SW480 (cell line): ENCODE measurements at places on chromosomes 6 and 20.

DNA sequence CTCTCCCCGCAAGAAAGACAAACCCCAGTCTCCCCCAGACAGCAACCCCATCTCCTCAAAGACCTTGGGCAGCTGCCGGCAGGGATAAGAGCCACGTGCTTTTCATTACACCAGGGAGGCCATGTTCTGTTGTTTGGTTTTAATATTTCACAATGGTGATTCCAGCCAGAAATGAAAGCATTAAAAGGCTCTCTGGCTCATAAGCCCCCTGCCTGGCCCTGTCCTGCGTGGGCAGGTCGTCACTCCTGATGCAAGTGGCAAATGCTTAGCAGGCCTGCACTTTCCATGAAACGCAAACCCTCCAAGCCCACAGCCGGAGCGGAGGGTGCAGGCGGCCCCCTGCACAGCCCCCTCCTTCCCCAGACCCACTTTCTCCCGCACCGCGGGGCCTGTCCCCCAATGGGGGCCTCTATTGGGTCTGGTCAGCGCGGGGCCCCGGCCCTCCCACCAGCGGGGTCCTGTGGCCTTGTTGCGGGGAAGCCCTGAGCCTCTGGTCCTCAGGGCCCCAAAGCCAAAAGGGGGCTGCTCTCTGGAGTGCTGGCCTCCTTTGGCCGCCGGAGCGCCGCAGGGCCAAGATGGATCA lies 77.2 kb downstream of the TMEM242 start:
- no peak for DNase-seq

GRCh38 chr20:3935295-3935955 lies 46.2 kb downstream of the PANK2 start:
- no peak for DNase-seq

DNA sequence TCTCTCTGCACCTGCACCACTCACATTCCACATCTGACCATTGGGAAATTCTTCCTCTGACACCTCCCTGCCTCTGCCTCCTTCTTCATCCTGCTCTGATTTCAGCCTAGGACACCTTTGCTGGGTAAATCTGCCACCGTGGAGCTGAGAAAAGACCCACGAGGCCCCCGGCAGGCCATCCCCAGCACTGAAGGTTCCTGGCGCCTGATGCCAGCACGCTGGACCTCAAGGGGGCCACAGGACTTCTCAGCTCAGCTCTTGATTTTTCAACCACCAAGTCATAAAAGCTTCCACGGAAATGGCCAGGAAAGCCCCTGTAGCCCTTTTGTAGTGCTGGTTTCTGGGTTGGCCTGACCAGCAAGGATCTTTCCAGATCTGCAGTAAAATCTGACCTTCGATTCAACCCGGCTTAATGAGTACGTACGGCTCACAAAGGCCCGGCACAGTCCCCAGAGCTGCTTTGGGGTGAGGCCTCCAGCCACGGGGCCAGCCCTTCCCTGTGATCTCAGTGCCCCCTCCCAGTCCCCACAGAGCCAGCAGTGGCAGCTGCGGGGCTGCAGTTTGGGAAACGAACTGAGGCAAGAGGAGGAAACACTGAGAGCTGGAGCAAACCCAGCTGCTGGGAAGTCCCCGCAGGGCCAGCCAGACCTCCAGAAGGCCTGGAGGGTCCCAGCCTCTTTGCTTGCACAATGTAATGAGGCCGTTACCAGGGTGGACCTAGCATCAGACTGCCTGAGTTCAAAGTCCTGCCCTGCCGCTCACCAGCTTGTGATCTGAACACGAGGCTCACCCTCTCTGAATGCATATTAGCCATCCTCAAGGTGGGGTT lies 157.5 kb downstream of the BMP7 start:
- DNase-seq = peak; percentile 56

DNA sequence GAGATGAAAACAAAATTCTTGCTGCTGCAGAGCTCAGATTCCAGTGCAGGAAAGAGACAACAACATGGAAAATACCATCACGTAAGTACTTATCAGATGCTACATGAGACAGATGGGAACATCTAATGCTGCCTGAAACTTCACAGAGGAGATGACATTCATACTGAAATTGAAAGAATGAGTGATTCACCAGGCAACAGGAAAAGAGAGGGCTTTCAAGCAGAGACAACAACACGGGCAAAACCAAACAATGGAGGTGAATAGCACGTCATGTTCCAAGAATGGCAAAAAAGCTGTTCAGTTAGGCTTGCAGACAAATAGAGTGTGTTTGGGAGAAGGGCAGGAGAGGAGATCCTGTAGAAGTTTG lies 39.3 kb downstream of the GTF2H5 start:
- DNase-seq = no peak

DNA sequence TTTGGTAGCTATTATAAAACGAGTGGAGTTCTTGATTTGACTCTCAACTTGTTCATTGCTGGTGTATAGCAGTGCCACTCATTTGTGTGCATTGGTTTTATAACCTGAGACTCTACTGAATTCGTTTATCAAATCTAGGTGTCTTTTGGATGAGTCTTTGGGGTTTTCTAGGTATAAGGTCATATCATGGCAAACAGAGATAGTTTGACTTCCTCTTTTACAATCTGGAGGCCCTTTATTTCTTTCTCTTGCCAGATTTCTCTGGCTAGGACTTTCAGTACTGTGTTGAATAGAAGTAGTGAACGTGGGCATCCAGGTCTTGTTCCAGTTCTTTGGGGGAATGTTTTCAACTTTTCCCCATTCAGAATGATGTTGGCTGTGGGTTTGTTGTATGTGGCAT lies 38.8 kb downstream of the SUMO4 start:
- DNase-seq = no peak

GRCh38 chr6:98945311-98946115 lies 2.2 kb downstream of the FBXL4 start:
- DNase-seq = no peak

- DNase-seq = no peak
These were observed 259.7 kb downstream of the HACE1 start for GRCh38 chr6:104599821-104600638.

DNA sequence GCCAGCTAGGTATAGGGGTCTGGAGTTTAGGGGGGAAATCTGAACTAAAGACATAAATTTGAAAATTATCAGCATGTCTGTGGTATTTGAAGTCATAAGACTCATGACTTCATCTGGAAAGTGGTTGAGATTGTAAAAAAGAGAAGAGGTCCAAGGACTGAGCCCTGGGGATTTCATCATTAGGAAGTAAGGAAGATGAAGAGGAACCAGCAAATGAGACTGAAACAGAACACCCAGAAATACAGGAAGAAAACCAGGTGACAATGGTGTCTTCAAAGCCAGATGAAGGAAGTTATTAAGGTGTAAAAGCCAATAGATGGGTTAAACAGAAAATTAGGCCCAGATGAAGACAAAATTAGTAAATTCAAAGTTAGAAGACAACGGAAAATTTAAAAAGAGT lies 49.1 kb upstream of the UBR2 start:
- no peak for DNase-seq

GRCh38 chr20:50312682-50313521 lies 122.3 kb downstream of the CEBPB start:
- peak; percentile 36 for DNase-seq

DNA sequence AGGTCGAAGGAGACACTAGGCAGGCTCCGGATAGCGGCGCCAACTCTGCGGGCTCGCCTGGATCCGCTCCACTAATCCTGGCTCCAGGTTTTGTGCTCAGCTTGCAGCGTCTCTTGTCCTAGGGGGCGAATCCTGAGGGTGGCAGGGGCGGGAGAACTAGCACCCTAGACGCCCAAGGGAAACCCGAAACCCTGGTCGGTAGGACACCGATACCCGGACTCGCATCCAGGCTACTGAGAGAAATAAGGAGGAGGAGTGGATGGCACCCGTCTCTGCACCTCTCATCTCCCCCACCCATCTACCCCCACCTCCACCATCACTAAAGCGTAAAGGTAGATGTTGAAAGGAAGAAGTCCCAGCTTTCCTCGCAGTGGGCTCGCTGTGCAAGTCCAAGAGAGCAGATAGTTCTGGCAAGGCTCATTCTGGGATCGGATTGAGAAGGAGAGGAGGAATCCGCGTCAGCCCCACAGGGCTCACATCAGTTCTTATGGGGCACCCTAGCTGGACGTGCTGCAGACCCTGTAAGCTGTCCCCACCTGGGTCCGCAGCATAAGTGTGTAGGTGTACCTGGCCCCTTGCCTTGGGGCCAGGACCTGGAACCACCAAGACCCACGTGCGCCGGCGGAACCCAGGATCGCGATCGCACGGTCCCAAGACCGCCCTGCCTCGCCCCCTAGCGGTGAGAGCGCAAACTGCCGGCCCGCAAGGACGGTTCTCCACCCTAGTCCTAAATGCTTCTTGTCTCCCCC lies 6.9 kb downstream of the SLC32A1 start:
- peak; percentile 95 for DNase-seq

DNA sequence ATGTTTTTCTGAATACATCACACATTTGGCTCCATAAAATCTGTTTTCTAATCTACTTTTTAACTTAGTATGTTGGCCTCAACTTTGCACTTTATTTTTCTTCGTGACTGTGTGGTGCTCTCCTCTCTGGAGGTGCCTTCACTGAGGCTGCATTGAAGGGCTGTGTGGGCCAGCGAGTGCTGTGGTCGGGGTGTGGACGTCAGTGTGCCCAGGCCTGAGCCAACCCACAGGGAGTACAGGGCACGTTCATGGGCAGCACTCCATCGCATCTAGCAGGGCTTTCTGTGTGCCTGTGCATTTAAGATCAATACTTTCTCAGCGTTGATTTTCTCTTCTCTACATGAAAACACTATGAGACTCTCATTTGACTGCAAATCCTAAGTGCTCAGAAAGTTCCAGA lies 37.8 kb downstream of the DACT2 start:
- no peak for DNase-seq

DNA sequence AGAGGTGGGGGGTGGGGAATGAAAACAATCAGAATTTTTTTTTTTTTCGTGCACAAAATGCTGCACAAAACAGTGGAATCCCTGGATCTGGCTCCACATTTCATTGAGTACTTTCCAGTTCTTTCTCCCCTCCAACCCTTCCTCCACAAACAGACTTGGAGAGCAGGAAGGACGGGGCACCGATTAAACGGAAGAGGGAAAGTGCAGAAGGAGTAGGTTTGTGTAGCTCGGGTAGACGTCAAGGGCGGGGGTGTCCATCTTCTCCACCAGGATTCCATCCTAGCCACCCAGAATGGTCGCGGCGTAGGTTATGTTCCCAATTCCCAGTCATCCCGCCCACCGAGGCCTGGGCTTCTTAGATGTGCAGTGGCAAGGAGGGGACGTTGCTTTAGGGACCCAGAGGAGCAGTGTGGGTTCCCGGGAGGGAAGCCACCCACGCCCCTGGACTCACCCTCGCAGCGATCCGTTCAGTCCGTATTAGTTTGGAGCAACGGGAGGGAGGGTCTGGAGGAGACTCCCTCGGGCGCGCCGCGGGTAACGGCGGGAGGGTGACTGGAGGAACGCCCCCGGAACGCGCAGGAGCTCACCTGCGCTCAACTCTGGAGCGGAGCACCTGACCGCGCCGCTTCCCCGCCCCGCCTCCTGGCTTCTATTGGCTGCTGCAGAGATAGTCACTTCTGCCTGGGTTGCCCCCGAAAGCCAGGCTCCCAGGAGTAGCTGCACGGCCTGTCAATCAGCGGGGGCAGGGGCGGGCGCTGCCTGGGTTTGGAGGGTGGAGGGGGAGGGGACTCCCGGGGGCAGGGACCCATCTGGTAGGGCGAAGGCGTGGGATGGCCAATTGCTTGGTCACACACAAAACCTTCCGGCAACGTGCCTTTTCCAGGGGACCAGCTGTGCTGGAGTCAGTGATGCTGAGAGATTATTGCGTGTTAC lies at the start of gene ENPP5:
Gene ENPP5 (minus strand): TSS at position 624 of the 933 bp plus-strand sequence. CDS start 2,718 bp downstream, outside the sequence.
- DNase-seq = peak; percentile 87

DNA sequence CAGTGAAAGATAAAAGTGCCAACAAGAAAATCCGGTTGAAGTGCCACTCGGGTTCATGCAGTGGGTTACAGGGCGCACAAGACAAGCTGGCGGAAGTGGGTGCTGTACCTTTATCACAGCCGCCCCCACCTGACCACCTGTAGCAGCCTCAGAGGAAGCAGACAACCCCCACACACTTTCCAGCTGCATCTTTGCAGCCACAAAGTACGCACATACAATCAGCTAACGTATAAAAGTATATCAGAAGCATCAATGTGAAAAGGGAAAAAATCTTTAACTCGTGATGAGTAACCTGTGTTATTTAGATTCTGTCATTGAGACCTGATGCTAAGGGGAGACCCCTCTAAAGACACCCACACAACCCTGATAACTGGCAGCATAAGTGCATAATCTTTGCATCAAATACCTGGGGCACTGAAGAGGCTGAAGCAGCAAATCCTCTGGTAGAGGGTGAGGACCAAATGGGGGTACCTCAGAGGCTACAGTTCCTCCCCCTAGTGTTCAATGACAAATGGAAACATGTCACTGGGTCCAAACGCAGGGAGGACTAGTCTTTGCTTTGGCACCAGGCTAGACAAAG lies 22.1 kb downstream of the BACH2 start:
- no peak for DNase-seq

DNA sequence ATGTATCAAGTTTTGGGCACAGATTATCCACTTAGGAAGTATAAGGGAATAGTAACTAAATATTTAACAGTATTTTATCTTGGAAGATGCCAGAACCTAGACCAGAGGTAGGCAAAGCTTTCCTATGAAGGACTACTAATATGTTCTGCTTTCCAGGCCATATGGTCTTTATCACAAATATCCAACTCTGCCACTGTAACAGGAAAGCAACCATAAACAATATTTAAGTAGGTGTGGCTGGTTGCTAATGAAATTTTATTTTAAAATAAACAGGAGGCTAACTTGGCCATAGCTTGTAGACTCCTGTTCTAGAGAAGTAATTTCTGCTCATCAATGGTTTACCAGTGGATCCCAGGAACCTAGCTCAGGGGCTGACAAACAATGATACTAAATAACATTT lies 39.4 kb downstream of the NOL7 start:
- no peak for DNase-seq

GRCh38 chr6:41996997-41997396 lies 53.3 kb upstream of the TAF8 start:
- peak; percentile 2 for DNase-seq

- peak; percentile 67 for DNase-seq
These were observed 773 bp downstream of the SMAP1 start for GRCh38 chr6:70668499-70668812.

- no peak for DNase-seq
These were observed 127.5 kb upstream of the COL21A1 start for GRCh38 chr6:56374841-56375369.

DNA sequence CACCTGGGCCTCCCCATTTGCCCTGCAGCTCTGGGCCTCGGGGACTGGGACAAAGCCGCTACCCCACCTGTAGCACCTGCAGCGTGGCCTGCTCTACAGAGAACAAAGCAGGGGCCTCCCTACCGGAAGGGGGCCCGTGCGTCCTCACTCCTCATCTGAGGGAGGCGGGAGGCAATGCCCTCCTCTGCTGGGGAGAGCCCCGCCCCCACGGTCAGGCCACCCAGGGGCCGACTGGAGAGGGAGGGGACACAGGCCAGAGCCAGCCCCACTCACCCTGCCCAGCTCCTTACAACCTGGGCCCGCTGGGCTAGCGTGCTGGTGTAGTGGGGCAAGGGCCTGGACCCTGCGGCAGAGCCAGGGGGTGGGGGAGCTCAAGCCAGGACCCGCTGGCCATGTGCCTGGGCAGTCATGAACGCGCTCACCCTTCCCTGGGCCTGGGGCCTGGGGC lies 8.0 kb downstream of the LAMA5 start:
- peak; percentile 98 for DNase-seq

- no peak for DNase-seq
These were observed 706.1 kb downstream of the KIF16B start for GRCh38 chr20:15866916-15867730.
